ENCODE measurements at places on chromosomes 12 and 14.
A peak's percentile ranks its signal among the peaks of the same experiment; 100 is the strongest.

DNA sequence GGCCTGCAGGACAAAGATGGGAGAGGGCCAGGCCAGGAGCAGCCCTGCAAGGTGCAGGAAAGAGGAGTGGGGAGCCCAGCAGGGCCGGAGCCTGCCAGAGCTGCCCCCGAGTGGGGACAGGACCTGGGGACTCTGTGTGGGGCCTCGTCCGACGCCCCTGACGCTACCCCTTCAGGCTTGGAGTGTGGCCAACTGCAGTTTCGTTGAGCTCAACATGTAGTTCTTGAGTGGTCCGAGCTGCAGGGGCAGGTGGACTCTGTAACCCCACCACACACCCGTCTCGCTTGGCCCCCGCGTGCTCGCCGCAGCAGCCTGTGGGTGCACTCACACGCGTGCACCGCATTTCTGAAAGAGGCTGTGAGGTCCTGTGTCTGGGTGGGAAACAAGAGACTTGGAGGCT lies 2.0 kb downstream of the ASPG start:
- DNase-seq: no peak

- no peak for DNase-seq
These were observed 502.3 kb upstream of the RGS6 start for GRCh38 chr14:71429902-71430301.

- no peak for DNase-seq
These were observed 34.0 kb downstream of the CHGA start for GRCh38 chr14:92956961-92957360.

DNA sequence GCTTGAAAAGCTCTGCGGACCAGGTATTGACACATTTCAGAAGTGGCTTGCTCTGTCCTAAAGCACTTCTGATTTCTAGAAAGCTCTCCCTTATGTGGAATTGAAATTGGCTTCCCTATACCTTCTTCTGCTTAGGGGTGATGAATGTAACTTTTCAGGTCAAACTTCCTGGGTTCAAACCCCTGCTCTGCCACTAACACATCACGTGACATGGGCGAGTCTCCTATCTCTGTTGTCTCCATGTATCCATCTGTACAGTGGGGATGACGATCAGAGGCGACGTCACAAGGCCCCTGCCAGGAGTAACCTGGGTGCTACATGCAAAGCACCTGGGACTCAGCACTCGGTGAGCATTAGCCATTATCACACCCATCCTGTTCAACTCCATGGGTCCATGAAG lies 73.7 kb upstream of the PIWIL1 start:
- DNase-seq: no peak

GRCh38 chr12:56222531-56222895 lies 791 bp upstream of the RNF41 start:
- DNase-seq: no peak

DNA sequence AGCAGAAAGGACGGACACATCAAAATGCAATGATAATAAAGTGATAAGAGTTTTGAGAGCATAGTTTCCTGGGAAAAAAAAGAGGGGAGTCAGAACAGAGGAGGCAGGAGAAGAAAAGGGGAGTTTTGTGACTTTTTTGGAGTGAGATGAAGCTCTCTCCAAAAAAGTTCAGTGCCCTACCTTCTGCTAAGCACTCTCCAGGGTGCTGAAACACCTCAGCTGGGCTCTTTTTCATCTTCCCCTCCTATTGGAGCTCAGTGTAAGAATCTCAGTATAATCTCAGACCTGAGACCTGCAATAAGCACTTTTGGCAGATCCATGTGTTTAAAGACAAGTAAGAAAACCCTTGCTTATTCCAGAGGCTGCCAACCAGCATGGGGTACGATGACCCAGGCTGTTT lies 58.9 kb upstream of the SRRM4 start:
- no peak for DNase-seq

GRCh38 chr12:67804168-67804567 lies 155.6 kb downstream of the DYRK2 start:
- DNase-seq: no peak

DNA sequence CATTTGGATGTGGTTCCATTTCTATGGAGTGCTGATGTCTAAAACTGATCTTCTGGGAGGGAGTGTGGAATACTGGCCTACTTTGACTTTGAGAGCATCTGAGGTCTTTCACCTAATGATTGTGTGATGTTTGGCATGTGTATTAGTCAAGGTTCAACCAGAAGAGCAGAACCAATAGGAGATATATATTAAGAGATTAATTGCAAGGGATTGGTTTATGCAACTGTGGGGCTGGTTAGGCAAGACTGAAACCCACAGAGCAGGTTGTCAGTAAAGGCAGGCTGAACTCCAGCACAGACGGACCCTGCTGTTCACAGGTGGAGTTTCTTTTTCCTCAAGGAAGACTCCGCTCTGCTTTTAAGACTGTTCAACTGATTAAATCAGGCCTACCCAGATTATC lies 11.6 kb downstream of the BMAL2 start:
- no peak for DNase-seq

GRCh38 chr12:124306686-124307555 lies 12.0 kb downstream of the RFLNA start:
- no peak for DNase-seq

DNA sequence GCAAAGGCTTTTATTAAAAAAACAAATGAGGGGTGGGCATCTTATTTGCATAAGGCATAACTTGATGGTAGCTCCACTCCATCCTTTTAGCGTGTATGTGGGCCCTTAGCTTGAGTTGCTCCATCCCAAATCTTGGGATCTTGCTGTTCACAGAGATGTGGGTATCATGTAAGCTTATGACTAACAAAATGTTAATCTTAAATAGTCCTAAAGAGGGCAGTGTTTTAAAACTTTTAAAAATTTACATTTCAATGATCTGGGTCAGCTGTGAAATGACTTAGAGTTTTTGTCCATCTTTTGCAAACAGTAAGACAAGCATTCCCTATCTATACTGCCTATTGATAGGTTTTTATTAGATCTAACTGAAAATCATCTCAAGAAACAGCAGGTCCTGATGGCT lies 86.0 kb downstream of the SLCO1A2 start:
- no peak for DNase-seq

DNA sequence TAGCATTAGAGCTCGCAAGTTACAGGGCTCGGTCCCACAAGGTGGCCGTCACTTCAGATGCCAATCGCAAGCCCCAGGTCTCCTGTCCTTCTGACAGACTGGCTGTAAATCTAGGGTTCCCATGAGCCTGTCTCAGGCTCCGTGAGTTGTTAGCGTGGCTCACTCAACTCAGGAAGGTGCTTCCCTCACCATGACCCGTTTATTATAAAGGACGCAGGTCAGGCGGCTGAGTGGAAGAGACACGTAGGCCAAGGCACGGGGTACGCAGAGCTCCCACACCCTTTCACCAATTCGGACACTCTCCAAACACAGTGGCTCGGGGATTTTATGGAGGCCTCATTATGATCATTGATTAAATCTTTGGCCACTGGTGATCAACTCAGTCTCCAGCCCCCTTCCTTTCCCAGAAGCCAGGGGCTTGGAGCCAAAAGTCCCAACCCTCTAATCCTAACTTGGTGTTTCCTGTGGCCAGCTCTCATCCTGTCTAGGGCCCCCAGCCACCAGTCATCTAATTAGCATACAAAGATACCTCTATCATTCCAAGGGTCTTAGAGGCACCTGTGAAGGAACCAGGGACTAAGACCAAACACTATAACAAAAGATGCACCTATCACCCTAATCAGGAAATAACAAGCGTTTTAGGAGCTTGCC lies 25.8 kb upstream of the LRTM2 start:
- peak; percentile 42 for DNase-seq

DNA sequence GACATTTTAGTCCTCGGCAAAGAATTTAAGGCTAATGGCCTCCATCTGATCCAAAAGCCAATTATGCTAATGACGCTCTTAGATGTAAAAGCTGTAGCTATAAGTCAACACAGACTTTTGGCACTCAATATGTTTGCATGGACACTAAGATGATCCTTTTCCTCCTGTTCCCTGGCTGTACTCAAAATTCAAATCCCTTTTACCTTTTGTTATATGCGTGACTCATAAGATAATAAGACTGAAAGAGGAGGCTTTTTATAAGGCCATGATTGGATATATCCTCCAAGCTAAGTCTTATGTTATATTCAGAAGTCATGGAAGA lies 89.8 kb downstream of the PDZRN4 start:
- no peak for DNase-seq

DNA sequence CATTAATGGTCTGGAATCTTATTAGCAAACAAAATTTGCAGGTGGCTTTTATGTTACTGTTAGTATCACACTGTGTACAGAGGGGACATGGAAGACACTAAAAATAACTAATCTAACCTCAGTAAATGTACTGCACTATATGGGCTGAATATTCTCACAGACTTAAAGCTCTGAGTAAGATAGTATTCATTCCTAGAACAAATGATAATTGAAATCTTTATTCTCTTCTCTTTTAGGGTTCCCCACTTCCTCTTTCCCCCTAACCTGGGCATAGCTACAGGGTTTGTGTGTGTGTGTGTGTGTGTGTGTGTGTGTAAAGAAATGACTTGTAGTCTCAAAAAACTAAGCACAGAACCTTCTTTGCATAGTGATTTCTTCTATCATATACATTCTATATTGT lies 21.4 kb upstream of the HECTD1 start:
- no peak for DNase-seq

- DNase-seq: no peak
These were observed 733 bp upstream of the PPFIBP1 start for GRCh38 chr12:27523305-27523641.

GRCh38 chr14:34465069-34465859 lies 3.2 kb upstream of the SPTSSA start:
- no peak for DNase-seq

DNA sequence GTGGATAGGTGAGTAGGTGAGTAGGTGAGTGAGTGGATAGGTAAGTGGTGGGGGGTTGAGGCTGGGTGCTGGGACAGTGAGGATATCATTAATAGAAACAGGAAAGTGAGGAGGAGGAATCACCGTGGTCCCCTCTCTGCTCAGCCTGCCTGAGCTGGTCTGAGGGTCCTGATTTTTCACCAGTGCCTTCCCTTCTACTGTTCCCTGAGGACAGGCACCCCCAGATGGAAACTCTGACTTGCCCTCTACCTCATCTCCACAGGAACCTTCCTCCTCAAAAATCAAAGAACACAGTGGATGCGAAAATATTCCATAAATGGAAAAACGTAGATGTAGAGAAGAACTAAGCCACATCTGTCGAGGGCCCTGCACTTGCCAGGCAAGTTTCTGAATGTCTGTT lies 1.9 kb downstream of the GPR68 start:
- DNase-seq: no peak

- no peak for DNase-seq
These were observed 414.4 kb downstream of the DPF3 start for GRCh38 chr14:72479461-72479931.

- DNase-seq: no peak
These were observed 147.4 kb downstream of the AKAP6 start for GRCh38 chr14:32476532-32476931.

DNA sequence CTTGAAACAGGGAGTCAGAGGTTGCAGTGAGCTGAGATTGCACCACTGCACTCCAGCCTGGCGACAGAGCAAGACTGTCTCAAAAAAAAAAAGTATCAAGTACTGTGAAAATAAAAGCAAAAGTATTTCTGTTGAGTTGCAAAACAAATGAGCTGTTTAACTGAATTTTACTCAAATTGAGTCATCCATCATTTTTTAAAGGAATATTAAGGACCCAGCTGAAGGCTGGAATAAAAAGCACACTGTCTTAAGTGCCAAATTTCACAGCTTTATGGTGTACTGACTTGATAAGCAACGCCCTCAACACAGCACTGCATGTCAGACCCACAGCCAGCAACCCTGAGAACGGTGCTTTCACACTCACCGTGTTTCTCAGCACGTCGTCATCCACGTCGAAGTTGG lies 57.9 kb downstream of the AMN start:
- DNase-seq: no peak

GRCh38 chr14:61003571-61003970 lies 22.5 kb downstream of the SLC38A6 start:
- no peak for DNase-seq

GRCh38 chr12:93847517-93848474 lies 170.6 kb downstream of the CRADD start:
- no peak for DNase-seq

DNA sequence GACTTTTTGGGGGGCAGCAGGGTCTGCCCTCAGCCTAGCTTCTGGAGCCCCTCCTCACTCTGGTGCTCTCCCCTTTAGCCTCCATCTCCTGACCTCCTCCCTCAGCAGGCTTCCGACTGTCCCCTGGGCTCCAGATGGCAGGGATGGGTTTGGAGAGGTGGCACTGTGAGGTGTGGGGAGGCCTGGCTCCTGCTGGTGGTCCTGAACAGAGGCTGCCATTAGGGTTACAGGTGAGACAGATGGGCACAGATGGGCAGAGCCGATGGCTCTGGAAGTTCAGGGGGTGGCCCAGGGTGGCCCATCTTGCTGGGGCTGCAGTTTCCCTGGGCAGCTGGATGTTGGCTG lies 68.5 kb upstream of the BEGAIN start:
- no peak for DNase-seq

GRCh38 chr12:8493084-8493483 lies 20.2 kb upstream of the CLEC4D start:
- DNase-seq: no peak
